Natural killer cell treated with Interleukin-12 subunit alpha and Interleukin-12 subunit beta and Interleukin-15 and Interleukin-18, amount 100 ng/mL, for 72 hours (primary cell): ENCODE measurements at places on chromosomes 4 and X. TPM values are rescaled to one million over a fixed set of nuclear protein-coding genes. Genes with fewer than 3 reads are reported as not detected.
A peak's percentile ranks its signal among the peaks of the same experiment; 100 is the strongest.

DNA sequence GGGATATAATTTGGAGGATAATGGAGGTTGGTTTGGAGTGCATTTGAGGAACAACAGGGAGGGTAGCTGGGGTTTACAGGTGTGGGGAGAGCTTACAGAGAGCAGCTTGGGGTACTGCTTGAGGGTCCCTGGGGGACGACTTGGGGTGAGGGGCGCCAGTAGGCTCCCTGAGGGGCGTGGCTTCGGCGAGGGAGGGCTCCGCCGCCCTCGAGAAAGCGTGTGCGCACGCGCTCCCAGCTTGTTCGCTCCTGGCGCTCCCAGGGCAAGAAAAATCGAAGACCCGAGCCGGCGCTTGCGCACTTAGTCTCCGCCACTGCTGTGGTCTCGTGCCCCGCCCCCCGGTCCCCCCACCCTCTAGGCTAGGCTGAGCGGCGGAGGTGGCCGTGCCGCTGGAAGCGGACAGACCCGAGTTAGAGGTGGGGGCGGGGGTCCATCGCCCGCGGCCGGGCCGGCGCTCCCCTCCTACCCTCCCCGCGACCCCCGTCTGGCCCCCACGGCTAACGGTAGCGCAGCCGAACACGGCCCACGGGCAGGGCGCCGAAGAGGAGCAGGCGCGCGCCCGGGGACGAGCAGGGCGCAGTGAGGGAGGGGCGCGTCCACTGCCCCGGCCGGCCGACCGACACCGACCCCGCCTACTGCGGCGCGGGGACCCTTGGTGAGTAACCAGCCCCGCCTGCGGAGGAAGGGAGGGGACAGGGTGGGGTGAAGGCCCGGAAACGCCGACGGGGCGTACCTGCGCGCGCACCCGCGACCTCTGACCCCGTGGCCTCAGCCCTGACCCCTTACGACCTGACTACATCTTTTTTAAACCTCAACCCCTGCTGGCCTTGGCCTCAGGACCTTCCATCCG, 5.4 kb upstream of the CCDC120 start:
- H3K4me3 ChIP-seq: peak overlapping the region; percentile 99
- peaks cover 24% of the 10 kb centered on the region for H3K4me1 ChIP-seq
- peaks cover 11% of the 10 kb centered on the region for H3K27me3 ChIP-seq

DNA sequence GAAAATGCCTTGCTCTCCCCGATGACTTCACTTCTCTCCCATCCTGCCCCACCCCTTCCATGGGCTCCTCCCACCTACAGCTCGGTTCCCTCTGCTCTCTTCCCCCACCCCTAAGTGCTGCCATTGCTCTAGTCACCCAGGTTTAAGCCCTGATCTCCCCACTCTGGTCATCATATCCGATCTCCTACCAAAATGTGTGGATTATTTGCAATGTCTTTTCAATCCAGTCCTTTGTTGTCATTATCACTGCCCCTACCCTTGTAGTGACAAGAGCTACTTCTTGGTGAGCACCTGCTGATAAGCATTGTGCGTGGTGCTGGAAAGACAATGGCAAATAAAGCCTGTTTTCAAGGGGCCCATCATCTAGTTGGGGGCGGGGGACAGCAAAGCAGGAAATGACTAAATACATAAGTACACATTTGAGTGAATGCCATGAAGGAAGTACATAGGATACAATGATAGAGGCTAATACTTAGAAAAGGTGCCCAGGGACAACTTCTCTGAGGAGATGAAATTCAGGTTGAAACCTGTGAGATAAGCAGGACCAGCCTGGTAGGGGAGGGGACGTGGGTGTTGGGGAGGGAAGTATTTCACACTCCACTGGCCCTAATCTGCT, 63.8 kb downstream of the DLG3 start:
- H3K27me3 ChIP-seq: peaks cover 21% of the 10 kb centered on the region
- H3K36me3 ChIP-seq: no peaks in the 10 kb centered on the region
- no peak for DNase-seq
- peaks cover 11% of the 10 kb centered on the region for H3K4me1 ChIP-seq
- peak overlapping the region; percentile 67 for H3K4me3 ChIP-seq

DNA sequence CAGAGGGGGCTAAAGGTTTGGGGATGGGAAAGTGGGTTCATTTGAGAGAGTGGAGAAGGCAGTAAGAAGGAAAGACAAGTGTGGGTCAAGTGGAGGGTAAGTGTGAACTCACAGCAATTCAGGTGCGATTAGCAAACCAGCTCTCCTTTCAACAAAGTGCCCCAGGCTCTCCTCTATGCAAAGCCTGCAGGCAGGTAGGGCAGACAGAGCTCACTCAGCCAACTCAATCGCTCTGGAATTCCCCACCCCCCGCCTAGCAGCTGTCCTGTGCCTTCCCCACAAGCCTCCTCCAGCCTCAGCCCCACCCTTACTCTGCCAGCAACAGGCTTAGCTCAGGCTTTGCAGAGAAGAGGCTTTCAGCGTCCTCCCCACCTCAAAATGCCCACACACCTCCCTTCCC, 14.8 kb upstream of the MAMLD1 start:
- no peaks in the 10 kb centered on the region for H3K4me1 ChIP-seq
- H3K36me3 ChIP-seq: no peaks in the 10 kb centered on the region
- no peak overlapping the region for H3K27ac ChIP-seq

The GPRASP2 gene
- 0.48 TPM for total RNA-seq

The ARX gene
- not detected for total RNA-seq

The CSAG3 gene
- total RNA-seq: not detected
